Inflammatory macrophage treated with lipopolysaccharide for 4 hours (primary cell): ENCODE measurements at places on chromosomes 13 and 19.

GRCh38 chr19:30791088-30791487, 418.9 kb downstream of the ZNF536 start:
- no peak for DNase-seq

DNA sequence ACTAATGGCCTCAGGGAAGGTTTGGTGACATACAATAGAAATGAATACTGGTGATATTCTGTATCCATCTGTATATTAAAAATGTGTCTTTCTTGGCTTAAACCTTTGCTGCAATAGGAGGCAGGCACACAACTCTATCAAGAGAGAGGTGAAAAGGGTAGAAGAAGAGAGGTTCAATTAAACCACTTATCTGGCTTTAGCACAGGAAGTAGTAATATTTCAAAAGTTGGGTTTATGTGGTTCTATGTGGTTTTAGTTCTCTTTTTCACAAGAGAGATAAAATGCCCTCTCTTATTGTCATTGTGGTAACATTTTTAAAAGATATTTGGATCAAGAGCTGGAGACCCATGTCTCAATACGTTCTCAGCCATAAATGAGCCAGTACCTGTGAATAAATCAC, 146.2 kb upstream of the FNDC3A start:
- peak; percentile 48 for DNase-seq

- DNase-seq, result peak; percentile 56
These were observed 541.6 kb downstream of the SUCLA2 start for GRCh38 chr13:47459512-47459911.

DNA sequence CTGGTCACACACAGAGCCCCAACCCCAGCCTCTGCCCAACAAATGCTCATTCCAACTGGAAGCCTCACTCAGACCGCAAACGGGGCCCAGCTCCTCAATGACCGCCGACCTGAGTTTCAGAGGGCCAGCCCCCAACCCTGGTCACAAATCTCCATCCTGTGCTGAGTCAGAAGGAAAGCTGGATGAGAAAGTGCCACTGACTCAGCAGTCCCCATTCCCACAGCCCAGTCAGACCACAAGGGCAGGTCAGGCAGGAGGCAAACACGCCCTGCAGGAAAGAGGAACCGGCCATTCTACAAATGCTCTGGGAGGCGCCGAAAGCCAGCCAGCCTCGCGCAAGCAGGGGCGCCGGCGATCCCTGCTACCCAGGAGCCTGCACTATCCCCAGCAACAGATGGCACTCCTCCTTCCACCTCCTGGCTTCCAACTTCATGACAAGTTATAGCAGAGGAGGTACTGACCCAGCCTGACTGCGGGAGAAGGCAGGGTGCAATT, 14.1 kb upstream of the PRKD2 start:
- DNase-seq, result peak; percentile 93

DNA sequence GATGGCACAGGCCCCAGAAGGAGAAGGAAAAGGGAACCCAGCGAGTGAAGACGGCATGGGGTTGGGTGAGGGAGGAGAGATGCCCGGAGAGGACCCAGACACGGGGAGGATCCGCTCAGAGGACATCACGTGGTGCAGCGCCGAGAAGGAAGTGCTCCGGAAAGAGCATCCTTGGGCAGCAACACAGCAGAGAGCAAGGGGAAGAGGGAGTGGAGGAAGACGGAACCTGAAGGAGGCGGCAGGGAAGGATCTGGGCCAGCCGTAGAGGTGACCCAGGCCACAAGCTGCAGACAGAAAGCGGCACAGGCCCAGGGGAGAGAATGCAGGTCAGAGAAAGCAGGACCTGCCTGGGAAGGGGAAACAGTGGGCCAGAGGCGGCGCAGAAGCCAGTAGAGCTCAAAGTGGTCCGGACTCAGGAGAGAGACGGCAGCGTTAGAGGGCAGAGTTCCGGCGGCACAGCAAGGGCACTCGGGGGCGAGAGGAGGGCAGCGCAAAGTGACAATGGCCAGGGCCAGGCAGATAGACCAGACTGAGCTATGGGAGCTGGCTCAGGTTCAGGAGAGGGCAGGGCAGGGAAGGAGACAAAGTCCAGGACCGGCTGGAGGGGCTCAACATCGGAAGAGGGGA, 1.1 kb downstream of the PPP1R12C start:
- DNase-seq, result peak; percentile 76

- no peak for DNase-seq
These were observed 121.1 kb downstream of the NHLRC3 start for GRCh38 chr13:39159393-39159792.

DNA sequence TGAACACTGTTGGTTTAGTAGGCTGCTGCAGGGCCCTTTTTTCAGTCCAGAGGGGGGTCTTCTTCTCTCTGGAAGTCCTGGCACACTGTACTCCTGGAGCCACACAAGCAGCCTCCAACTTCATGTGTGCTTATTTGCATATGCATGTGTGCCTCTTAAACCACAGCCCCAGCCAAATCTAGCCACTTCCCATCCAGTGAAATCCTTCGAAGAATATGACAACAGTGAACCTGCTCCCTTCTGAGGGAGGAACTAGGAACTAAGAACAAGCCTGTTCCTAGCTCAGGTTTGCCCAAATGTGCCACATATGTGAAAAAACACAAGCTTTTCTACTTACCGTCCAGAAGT, 348.5 kb downstream of the FOXO1 start:
- no peak for DNase-seq

DNA sequence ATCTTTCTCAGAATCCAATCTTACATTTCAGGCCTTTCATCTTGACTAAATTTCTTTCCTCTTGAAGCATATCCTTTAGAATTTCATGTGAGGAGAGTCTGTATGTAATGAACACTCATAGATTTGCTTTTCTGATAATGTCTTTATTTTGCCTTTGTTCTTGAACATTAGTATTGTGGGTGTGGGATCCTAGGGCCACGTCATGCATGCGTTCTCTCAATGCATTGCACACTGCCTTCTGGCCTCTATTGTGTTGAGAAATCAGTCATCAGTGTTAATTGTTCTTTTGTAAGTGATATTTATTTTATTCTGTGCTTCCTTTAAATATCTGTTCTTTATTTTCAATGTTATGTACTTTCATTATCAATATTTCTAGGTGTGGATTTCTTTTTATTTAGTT, 364.9 kb downstream of the OXGR1 start:
- no peak for DNase-seq

GRCh38 chr13:74026753-74027152, 107.5 kb downstream of the KLF12 start:
- no peak for DNase-seq

GRCh38 chr13:38814331-38814730, 127.5 kb downstream of the FREM2 start:
- DNase-seq, result no peak

DNA sequence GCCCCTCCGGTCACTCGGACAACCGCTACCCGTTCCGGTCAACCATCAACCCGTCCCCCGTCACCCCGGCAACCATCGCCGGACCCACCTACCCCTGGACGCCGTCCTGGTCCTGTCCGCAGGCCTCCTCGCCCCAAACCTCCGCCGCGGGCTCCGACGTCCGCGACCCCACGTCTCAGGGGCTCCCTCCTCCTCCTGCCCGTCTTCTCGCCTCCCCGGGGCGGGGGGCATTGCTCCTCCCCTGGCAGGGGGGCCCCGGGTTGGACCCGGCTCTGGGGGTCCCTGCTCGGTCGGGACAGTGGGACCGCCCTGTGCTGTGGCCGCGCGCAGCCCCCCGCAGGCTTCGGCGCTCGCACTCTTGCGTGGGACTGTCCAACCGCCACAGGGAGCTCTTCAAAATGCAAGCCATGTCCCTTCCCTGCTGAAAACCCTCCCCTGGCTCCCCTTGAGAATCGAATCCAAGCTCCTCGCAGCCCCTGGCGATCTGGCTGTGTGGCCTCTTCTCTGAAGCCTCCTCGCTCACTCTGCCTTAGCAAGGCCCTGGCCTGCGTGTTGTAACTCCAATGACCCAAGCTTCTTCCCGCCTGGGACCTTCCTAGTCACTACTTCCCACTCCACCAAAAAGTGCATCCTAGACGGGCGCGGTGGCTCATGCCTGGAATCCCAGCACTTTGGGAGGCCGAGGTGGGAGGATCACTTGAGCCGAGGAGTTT, 8.4 kb downstream of the EPHX3 start:
- peak; percentile 51 for DNase-seq

- DNase-seq, result no peak
These were observed 32.8 kb downstream of the PEPD start for GRCh38 chr19:33488826-33489225.

- DNase-seq, result peak; percentile 53
These were observed 2.4 kb upstream of the SSBP4 start for GRCh38 chr19:18416778-18417249.

DNA sequence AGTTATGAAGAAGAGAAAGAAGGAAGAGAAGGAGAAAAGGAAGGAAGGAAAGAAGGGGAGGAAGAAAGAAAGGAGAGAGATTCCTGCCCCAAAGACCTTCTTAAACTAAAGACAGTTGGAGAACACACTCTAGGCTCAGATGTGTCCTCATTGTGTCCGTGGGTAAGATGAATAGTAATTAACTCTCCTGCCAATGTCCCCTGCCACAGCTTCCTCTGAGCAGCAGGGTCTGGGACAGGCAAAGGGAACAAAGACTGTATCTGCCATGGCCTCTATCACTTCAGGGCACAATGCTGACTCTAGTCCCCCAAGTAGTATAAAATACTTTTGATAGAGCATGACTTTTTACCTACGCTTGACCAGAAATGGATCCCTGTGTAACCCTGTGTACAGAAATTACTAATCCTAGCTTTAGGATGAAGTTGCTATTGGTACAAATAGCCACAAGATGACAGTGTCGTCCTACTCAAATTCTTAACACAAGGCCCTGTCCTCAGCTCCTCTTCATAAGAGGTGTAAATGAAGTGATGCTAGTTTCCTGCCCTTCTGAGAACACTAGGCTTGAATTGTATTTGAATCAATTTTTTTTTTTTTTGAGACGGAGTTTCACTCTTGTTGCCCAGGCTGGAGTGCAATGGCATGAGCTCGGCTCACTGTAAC, 186.2 kb upstream of the GPR12 start:
- peak; percentile 25 for DNase-seq

GRCh38 chr13:105552078-105552477, 983.4 kb downstream of the EFNB2 start:
- no peak for DNase-seq

GRCh38 chr19:45306040-45306439, 16.6 kb downstream of the CKM start:
- no peak for DNase-seq

- DNase-seq, result no peak
These were observed 107.8 kb downstream of the ELF1 start for GRCh38 chr13:40911341-40911740.

DNA sequence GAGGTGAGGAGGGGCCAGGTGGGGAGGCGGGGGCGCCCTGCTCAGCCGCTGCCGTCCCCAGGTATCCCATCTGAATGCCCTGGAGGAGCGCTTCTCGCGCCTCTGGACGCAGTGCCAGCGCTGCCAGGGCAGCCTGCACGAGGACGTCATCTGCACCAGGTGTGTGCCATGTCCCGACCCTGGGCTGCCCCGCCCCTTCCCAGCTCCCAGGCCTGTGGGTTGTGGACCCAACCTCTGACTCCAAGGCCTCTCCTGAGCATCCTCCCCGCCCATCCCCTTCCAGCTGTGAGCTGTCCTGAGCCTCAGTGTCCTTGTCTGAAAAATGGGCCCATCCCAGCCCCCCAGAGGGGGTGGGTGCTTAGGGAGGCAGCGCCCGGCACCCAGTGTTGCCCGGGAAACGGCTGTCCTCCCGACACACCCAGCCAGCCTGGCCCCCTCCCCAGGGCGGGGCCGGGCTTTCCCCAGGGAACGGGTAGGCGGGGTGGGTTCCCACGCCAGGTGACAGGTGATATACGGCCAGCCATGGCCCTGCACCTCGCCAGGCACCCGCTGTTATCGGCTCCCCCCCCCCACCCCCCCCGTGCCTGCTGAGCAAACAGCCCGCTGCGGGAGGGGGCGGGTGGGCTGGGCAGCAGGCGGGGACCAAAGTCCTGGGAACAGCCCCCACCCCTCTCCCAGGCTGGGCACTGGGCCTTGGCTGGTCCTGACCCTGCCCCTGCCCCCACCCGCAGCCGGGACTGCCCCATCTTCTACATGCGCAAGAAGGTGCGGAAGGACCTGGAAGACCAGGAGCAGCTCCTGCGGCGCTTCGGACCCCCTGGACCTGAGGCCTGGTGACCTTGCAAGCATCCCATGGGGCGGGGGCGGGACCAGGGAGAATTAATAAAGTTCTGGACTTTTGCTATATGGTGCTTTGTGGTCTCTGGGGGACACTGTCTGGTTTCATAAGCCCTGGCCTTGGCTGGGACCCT, 1.3 kb upstream of the SPIB start:
- no peak for DNase-seq

GRCh38 chr13:99391781-99392469, 84.7 kb upstream of the GPR183 start:
- no peak for DNase-seq

DNA sequence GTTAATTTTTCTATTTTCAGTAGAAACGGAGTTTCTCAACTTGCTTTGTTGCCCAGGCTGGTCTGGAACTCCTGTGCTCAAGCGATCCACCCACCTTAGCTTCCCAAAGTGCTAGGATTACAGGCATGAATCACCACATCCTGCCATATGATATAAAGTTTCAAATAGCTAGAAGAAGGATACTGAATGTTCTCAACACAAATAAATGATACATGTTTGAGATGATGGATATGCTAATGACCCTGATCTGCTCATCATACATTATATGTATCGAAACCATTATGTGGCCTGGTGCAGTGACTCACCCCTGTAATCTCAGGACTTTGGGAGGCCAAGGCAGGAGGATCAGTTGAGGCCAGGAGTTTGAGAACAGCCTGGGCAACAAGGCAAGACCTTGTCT, 11.5 kb downstream of the CIB3 start:
- peak; percentile 19 for DNase-seq

- DNase-seq, result peak; percentile 28
These were observed 8.1 kb downstream of the NKPD1 start for GRCh38 chr19:45152504-45153338.

- DNase-seq, result no peak
These were observed 23.4 kb downstream of the DPRX start for GRCh38 chr19:53655042-53655665.
